ENCODE measurements at places on chromosomes 16 and 17.

DNA sequence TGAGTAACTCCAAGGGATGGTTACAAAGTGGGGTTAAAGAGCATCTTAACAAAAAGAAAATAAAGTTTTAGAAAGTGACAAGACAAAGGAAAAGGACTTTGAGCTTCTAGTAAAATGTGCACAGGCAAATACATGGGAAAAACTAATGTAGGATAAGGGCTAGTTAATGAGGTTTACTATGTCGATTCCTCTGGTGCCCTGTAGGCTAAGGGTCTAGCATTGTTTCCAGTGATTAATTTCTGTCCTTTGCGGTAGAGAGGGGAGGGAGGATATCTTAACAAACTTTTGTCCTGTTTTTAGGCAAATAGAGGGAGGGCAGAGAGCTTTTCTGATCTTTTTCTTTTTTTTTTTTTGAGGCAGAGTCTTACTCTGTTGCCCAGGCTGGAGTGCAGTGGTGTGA lies 96.6 kb upstream of the SIAH1 start:
- no peak for DNase-seq

DNA sequence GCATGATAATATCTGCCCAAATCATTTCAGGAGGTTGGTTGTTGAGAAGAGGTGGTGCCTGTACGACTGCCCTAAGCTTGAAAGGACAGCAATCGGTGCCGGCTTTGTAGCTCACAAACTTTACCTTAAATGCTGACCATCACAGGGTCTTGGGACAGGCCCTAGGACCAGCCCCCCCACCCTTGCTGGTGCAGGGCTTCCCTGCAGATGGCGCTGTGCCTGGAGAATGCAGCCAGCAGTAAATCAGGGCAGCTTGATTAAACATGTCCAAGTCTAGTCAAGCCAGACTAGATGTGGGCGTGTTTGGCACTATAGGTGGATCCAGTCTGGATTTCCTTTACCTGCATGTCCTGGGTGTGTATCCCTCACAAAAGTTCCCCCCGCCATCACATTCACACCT lies 135.5 kb upstream of the CRHR1 start:
- no peak for DNase-seq

- no peak for DNase-seq
These were observed 13.0 kb downstream of the CDYL2 start for GRCh38 chr16:80791411-80791810.

GRCh38 chr16:23448392-23448791 lies 4.6 kb downstream of the COG7 start:
- DNase-seq, result no peak

DNA sequence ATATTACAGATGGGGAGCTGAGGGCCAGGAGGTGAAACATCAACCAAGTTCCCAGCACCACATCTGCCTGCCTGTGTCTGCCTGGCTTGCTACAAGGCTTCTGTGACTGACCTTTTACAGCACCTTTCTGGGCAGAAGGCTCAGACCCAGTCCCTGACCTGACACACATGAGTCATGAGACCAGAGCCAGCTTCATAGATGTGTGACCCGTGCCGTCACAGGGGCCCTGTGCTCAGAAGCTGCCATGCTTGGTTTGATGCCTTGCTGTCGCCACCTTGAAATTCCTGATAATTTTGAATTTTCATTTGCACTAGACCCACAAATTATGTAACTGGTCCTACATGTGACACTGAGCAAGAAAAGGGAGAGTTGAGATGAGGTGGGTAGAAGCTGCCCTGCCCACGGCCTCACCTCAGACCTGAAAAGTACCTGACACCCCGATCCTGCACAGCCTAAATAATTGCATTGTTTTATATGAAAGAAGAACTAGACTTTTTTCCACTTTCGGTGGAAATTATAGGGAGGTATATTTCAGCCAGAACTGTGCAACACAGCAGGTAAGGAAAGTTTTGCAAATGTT lies 13.3 kb upstream of the PECAM1 start:
- DNase-seq, result no peak

Data from LNCaP clone FGC (cell line).